ENCODE measurements at places on chromosomes 3 and 15.

DNA sequence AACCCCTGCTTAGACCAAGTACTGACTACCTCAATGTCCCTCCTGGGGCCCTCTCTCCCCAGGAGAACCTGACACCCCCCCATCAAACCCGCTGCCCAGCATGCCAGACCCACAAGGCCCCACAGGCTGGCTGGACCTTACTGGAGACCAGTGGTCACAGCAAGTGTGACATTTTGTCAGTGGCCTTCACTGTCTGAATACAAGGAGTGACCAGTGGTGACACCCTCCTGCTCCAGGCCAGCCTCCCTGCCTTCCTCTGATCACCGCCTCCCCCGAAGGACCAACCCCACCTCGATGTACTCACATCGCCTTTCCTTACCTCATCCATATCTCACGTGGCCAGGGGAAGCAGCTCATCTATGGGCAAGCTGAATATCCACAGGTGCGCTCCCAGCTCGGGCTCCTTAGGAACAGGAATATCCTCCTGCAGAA lies 62.1 kb upstream of the HERC1 start:
- no peak for DNase-seq

DNA sequence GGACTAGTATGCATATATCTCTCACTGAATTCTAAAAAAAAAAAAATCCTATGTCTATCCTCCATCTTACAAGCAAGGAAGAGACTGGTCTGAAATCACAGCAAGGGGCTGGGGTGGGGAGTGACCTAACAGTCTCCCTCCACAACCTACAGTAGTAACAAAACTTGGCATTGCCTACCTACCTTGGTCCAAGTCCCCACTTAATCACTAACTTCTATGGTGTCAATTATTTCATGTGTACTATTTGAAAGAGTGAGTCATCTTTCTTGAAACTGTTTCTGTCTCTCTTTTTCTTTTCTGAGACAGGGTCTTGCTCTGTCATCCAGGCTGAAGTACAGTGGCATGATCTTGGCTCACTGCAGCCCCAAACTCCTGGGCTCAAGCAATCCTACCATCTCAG lies 36.8 kb downstream of the CHAC1 start:
- no peak for DNase-seq

- peak; percentile 6 for DNase-seq
Observed at GRCh38 chr15:30956216-30957124, 35.0 kb downstream of the MTMR10 start.

GRCh38 chr15:57415602-57416001 lies 39.3 kb downstream of the CGNL1 start:
- DNase-seq = no peak

DNA sequence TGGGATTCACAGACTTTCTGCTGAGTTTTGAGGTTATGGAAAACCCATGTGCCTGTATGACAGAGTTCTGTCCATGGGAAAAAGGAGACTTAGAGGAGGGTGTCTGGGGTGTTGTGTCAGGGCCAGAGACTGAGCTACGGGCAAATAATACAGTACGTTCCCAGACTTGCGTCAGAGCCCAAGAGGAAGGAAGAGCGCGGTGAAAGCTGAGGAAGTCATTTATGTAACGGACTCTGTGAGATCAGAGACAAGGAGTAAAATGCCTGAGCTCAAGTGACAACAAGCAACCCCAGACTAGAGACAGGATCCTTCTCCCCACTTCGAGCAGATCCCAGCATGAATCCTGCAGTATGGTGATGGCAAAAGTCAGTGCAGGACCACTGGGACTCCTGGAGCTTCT lies 368.6 kb upstream of the MCTP2 start:
- DNase-seq = no peak

GRCh38 chr3:37537914-37538691 lies 323.6 kb upstream of the CTDSPL start:
- no peak for DNase-seq

DNA sequence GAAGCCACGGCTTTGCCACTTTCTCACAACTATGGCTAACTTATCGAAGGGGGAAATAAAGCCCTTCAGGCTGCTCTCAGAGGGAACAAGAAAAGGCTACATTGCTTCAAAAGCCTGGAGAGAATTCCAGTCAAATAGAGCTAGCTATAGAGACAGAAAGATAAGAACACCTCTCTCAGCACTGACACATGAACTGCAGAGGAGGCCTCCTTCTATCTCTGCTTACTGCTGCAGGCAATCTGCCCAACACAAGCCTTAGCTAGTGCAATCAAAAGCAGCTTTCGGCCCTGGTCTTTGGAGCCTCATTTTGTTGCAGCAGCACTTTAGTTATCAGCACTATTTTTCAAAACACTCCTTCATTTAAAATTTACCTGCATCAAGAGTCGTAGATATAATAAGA lies 118.4 kb upstream of the ROBO1 start:
- DNase-seq = no peak

DNA sequence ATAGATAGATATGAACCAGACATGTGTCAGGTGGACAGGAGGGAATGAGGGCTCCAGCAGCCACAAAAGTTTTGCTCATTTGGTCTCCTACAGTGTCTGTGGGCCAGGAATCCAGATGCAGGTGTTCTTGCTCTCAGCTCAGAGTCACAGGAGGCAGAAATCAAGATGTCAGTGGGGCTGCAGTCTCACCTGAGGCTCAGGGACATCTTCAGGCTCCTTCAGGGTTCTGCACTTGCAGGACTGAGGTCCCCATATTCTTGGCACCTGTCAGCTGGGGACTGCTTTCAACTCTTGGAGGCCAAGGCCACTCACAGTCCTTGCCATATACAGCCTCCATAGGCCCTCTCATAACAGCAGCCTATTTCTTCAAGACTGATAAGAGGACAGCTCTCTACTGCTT lies 57.3 kb downstream of the PGPEP1L start:
- no peak for DNase-seq

DNA sequence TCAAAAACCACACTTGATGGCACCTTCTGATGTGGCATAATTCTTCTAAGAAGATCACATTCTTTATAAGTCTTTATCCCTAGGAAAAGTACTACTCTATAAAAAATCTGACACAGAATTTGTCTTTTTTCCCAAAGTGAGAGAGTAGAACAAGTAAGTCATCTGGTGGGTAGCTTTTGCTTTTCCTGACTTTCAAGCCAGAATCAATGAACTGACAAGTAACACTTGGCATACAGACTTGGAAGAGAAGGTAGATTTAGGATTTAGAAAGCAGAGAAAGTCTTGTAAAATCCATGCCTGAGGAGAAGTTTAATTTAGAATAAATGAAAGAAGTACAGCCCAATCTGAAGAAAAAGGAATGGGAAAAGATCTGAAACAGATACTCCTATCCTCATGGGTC lies 66.6 kb upstream of the TUSC7 start:
- no peak for DNase-seq

DNA sequence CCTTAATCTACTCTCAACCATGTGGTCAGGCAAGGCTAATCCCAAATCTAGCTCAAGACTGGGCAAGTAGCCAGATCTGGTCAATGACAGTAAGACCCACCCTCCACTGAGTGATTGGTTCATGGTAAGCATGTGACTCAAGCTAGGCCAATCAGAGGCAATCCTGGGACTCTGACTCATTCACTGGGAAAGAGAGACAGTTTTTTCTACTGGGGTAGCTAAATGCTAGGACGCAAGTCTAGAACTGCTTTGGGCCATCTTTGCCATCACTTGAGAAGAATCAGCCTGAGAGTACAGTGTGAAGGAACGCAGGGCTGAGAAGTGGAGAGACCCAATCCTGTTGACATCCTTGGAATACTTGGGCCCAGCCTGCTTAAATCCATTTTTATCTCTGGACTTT lies 9.4 kb upstream of the RAD18 start:
- DNase-seq = peak; percentile 40

GRCh38 chr15:66996094-66996493 lies 69.3 kb upstream of the SMAD3 start:
- peak; percentile 38 for DNase-seq

DNA sequence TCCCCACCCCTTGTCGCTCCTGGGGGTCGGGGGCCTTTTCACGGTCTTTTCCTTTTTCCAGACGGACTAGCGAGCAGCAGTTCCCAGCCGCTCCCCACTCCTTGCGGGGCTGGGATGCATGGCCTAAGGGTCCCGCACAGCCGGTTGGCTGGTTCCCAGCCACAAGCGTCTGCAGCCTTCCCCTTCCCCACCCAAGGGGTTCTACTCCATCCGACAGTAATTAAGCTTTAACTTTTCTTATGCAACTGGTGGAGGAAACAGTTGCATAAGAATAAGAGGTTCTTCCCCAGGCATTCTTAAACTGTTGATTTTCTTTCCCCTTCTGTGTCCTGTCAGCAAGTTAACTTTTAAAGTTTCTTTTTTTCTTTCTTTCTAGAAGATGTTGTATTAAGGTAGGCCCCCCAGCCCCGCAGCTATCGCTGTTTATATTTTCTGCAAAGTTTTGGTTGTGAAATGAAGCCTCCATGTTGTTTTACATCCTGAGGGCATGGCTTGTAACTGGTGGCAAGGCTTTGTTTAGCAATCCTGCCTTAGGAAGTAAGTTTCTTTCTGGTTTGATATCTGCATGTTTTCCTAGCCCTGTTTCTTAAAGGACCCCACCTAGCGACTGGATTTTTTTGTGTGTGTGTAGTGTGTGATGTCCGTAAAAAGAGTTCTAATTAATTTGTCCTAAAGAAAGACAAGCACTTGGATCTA lies 207.5 kb downstream of the ZNF385D start:
- no peak for DNase-seq

DNA sequence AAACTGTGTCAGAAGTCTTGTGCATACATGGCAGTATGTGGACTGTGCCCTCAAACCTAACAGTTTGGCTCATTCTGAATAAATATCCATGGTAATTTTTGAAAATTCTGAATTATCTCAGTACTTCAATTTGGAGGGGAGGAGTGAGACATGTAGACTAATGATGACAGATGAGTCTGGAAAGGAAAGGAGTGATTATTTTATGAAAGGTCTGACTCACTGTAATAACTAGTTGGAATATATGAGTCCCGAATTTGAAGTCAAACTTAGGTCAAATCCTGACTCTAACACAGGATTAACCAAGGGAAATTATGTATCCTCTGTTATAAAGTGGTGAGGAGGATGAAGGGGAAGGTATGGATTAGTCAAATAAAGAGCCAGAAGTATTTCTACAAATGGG lies 38.6 kb downstream of the SUCNR1 start:
- peak; percentile 44 for DNase-seq

DNA sequence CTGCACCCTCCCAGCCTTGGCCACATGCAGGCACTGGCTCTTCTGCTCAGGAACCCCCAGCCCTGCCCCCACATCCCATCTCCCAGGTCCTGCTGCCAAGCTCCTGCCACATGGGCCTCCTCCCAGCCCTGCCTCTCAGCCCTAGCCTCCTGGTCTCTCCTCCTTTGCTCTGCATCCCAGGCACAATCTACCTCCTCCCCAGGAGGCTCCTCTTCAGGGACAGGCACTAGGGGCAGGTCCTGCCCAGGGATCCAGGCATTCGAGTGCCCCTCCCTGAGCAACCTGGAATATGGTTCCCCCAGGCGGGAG lies 12.4 kb downstream of the DNAJB8 start:
- no peak for DNase-seq

- peak; percentile 94 for DNase-seq
Observed at GRCh38 chr3:194315088-194315964, 35.8 kb downstream of the CPN2 start.

DNA sequence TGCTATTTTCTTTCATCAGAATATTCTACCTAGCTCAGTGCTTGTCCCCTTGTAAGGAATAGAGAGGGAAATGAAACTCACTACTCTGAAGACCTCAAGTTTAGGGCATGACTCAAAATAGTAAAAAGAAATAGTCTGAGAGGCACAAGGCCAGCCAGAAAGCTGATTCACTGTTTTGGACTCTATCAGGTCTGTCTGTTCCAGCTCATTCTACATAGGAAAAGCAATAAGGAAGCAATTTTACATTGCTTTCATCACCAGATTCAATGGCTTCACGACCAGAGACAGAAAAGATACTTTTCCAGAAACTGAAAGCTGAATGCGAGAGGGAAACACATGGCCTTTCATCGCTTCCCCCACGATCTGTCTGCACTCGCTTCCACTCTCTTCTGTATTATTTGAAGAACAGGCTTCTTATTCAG lies 276.0 kb downstream of the GBE1 start:
- peak; percentile 69 for DNase-seq

GRCh38 chr3:196082619-196082971 lies 705 bp upstream of the TFRC start:
- DNase-seq = no peak

DNA sequence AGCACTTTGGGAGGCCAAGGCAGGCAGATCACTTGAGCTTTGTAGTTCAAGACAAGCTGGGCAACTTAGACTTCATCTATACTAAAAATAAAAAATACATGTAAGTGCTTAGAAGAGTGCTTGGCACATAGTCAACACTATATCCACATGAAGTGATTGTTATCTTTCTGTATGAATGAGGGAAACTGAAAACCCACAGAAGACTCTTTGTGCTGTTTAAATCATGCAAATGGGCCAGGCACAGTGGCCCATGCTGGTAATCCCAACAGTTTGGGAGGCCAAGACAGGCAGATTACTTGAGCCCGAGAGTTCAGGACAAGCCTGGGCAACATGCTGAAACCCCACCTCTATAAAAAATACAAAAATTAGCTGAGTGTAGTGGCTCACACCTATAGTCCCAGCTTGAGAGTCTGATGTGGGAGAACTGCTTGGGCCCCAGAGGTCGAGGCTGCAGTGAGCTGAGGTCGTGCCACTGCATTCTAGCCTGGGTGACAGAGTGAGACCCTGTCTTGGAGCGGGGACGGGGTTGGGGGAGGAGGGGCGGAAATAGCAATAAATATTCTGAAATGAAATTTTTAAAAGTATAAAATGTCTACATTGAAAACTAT lies 129.7 kb downstream of the NR2E3 start:
- no peak for DNase-seq

DNA sequence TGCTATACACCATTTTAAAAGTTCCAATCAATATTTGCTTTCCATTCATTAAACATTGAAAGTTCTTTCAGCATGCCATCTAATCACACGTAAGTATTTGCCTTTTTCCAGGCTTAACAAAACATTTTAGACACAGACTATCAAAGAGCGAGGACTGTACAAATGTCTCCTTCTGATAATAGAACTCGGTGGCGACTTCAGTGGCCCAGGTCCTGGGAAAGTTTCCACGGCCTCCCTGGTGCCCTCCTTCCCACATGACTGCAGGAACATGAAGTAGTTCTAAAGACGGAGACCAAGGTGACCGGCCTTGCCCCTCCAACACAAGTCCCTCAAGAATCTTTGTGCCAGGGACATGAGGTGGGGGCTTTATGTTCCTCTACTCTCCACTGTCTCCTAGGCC lies 174.6 kb upstream of the KBTBD8 start:
- no peak for DNase-seq

DNA sequence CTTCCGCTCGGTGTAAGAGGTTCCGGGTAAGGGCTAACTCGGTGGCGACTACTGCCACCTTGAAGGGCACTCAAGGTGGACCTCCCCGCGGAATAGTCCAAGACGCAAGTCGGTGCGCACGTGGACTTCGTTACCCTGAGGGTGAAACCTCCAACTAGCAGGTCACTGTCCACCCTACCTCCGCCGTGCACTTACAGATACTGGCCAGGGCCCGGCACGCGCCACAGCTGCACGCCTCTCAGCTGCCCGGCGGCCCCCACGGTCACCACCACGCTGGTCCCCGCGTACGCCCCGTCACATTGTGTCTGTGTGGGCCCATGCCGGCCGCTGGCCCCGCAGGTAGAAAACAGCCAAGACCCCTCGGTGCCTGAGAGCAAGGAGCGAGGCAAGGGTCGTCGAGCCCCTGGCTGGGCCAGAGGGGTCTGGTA lies 1.1 kb downstream of the LTK start:
- no peak for DNase-seq

- peak; percentile 68 for DNase-seq
Observed at GRCh38 chr15:66931768-66932633, 133.4 kb upstream of the SMAD3 start.

- DNase-seq = no peak
Observed at GRCh38 chr3:9553021-9553947, at the start of gene LHFPL4. Gene LHFPL4, minus strand, starts transcription at chr3:9553822. Its CDS starts 1,143 bp downstream, at chr3:9552679.

GRCh38 chr3:122957707-122958689 lies 69.6 kb downstream of the SEMA5B start:
- DNase-seq = no peak
